SW480 (cell line): ENCODE measurements at places on chromosomes 4 and X.

- no peak for DNase-seq
Observed at GRCh38 chr4:101211146-101211553, 136.2 kb downstream of the PPP3CA start.

DNA sequence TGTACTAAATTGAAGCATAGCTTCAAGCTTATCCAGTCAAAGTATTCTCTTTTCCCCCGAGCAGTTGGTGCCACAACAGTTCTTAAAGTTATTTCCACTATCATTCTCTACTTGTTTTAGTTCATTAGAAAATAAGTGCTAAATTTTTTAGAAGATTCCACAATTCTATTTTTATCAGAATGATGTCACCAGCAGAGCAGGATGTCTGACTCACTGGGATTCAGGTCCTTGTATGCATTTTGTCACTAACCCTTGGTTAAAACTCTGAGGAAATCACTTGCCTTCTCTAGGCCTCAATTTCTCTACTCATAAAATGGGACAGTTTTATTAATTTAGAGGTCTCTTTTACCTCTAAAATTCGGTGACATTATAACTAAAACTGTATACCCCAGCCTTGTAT lies 3.4 kb downstream of the DDX53 start:
- DNase-seq = no peak

- DNase-seq = no peak
Observed at GRCh38 chr4:80448056-80448455, 112.5 kb downstream of the CFAP299 start.

DNA sequence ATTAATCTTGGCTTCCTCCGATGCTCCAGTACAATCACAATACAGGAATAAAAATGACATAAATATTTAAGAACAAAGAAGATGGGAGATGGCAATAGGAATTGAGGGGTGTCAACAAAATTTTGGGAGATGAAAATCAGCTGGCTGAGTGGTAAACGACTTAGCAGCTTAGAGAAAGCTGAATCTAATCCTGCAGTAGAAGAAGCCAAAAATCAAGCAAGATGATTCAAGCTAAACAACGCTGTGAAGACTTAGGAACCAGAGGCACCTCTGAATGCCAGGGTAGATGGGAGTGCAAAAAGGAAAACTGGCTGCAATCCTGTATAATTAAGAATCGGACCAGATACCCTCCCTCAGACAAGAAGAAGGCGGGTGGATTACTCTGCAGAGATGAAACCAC lies 215.2 kb downstream of the MGST2 start:
- DNase-seq = no peak

- peak; percentile 14 for DNase-seq
Observed at GRCh38 chr4:140238351-140239056, 84.5 kb upstream of the MAML3 start.

DNA sequence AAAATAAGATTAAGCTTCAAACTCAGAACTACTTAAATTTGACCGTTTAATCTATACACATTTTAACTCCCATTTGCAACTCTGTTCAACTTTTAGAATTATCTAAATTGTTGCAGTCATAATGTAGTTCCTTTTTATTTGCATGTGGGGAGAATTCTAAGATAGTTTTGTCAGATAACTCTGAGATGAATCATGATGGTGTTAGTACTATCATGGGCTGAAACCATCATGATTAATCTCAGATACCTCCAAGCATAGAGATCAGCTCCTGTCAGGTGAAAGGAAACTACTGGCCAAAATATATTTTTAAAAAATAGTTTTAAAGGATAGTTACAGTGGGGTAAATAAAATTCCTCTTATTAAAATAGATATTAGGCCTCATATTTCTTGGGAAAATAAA lies 39.0 kb downstream of the FBXO8 start:
- DNase-seq = no peak

- no peak for DNase-seq
Observed at GRCh38 chrX:66162331-66162822, 1.7 kb upstream of the HEPH start.

DNA sequence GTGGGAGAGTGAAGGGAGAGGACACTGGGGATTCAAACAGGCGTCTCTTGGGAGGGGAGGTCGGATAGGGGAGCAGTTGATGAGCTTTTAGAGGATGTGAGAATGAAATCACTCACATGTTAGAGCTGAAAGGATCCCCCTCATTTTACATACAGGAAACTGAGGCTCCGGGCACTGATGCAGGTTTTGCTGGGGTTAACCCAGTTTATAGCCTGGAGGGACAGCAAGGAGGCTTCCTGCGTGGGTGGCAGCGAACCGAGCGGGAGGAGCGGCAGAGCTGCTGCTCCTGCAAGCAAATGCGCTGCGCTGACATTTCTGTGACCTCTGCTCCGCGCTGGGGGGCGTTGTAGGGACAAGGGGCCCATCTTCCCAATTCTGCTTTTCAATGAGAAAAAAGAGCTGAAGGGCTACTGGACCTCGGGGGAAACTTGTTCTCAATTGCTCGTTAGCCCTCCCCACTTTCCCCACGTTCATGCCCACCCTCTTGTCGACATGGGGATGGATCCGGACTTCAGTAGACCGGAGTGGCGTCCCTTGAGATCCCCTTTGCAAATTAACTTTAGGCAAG lies 1.2 kb upstream of the NEUROG2 start:
- DNase-seq = no peak

GRCh38 chr4:145907390-145907789 lies 31.2 kb downstream of the ZNF827 start:
- no peak for DNase-seq

- no peak for DNase-seq
Observed at GRCh38 chr4:80006935-80007744, 65.9 kb downstream of the ANTXR2 start.

- DNase-seq = no peak
Observed at GRCh38 chr4:45554423-45554822, 569.4 kb downstream of the GABRG1 start.

GRCh38 chr4:173243321-173243720 lies 74.7 kb downstream of the GALNT7 start:
- no peak for DNase-seq

DNA sequence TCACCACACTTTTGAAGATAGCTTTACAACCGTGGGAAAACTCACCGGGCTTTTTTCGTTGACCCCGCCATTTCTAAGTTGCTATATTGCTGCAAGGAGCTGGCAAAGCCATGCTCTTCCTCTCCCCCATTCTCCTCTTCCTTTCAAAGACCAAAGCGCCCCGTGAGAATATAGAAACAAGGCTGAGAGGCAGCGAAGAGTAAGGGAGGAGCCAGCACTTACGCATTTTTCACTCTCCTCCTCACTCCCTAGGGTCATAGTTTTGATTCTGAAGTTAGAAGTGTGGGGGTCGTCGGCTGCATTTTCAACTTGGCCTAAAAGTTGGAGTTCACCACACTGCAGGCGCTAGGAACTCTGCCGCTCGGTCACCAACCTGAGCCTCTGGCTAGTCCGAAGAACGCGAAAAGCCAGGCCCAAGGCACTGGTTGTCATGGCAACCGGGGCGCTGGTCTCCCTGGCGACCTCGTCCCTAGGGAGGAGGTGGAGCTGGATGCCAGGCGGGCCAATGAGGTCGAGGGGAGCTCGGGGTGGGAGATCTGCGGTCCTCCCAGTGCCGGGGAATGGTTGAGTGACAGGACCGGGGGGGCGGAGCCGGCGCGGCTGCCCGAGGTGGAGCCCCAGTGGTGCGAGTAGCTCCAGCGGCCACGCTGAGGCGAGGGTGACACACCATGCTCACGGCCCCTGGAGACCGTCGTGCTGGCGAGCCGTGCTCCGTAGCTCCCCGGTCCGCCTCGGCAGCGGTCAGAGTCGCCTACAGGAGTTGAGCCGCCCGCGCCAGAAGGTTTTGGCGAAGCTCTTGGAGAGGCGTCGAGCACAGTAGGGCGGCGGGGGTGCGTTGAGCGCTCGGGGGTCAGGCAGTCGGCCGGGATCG lies at the start of gene PTPN13:
PTPN13 (plus strand) TSS at position 628 of the 871 bp plus-strand sequence. CDS start 40,942 bp downstream, outside the sequence.
- peak; percentile 93 for DNase-seq

DNA sequence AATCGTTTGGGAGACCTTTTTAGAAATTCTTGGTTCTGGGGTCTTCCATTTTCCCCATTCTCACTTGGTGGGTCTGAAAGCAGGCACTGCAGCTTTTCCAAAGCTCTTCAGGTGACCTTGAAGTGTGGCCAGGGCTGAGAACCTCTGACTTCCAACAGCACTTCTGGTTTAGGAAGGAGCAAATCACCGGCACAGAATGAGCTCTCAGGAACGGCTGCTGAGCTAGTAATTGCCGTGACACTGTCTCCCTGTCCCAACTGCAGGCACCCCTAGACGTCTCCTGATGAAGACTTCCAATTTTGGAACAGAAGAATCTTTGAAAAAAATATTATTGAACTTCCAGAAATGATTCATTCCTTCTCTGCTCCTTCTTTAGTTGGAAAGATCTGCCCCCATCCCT lies 31.3 kb downstream of the CD38 start:
- DNase-seq = no peak

DNA sequence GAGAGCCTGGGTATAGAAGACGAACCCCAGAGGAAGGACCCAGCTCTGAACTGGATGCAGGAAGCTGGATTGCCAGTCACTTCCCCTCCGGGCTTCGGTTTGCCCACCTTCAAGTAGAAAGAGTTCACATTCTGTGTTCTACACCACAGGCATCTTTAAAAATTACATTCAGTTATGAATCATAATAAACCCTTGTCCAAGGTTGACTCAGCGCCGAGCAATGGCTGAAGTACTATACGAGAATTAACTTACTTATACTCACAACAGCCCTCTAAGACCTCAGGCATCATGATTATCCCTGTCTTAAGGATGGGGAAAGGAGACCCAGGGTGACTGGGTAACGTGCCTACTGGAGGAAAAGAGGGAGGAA lies 72.5 kb downstream of the EVC2 start:
- DNase-seq = peak; percentile 66

DNA sequence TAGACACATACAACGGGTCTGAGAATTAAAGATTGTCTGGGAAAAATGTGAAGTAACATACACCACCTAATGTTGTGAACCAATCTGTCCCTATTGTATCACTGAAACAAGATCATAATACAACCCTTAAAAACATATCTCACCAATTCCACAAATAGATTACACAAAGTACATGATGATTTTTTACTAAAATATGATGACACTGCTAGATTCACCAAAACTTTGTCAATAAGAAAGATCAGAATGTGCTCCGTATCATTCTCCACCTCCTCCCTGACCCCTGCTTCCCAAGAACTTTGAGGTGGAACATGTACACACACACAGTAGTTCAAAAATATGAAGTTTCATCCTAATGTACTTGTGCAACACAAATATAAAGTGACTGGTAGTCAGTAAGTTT lies 862.0 kb downstream of the PCDH18 start:
- no peak for DNase-seq

DNA sequence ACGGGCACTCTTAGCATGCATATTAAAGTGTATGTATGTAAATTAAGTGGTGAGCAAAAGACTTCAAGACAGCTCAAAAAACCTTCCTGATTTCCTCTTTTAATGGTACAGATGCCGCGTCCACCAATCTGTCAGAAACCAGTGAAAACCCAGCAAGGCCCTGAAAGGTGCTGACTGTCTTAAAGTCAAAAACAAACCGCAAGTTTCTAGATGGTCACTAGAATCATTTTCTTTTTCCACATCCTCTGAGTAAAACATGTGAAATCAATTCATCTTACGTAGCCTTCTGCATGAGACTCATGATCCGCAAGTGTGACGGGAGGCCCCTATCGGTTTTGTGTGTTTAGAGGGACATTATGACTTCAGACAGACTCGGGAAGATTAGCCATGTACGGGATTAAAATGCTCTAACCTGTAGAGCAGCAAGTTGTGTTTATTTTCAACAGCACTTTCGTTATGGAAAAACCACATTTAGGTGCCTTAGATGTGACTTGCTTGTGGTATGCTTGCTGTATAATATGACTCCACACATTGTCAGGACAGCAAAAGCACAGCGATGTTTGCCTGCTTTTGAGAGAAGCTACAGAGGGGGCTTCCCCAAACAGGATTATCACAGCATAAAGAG lies 88.2 kb upstream of the STS start:
- DNase-seq = no peak

DNA sequence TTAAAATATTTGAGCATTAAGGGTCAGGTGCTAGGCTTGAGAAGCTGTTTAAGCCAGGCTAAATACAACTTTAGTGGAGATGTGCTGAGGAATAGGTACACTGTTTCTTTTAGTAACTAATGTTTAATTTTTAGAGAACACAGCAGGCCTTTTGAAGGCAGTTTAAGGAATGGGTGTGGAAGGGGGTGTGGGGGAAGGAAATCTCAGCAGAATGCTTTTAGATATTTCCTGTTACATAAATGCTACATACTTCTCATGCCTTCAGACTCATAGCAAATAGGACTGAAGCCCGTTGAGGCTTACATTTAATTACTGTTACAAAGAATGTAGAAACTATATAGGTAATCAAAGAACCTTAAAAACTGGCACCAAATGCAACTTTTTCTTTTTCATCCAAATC lies 66.3 kb downstream of the WWC2 start:
- no peak for DNase-seq

DNA sequence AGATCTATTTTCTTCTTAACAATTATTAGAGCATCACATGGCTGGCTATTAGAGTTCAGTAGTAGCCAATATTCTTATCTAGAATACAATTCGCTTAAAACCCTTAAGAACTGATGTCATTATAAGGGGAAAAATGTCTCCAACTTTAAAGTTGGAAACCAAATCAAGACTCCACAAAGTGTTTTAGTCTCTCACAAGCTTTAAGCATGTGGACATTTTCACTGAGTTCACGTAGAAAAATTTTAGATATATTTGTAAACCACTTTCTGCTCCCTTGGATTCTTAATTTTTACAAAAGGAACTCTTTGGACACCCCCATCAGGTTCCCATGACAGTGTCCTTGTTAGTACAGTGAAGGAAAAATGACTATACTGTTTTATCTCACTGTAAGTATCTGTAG lies 123.9 kb upstream of the NAP1L5 start:
- no peak for DNase-seq

GRCh38 chr4:125049711-125050110 lies 265.0 kb upstream of the FAT4 start:
- no peak for DNase-seq

GRCh38 chr4:45580334-45580733 lies 543.5 kb downstream of the GABRG1 start:
- DNase-seq = no peak

DNA sequence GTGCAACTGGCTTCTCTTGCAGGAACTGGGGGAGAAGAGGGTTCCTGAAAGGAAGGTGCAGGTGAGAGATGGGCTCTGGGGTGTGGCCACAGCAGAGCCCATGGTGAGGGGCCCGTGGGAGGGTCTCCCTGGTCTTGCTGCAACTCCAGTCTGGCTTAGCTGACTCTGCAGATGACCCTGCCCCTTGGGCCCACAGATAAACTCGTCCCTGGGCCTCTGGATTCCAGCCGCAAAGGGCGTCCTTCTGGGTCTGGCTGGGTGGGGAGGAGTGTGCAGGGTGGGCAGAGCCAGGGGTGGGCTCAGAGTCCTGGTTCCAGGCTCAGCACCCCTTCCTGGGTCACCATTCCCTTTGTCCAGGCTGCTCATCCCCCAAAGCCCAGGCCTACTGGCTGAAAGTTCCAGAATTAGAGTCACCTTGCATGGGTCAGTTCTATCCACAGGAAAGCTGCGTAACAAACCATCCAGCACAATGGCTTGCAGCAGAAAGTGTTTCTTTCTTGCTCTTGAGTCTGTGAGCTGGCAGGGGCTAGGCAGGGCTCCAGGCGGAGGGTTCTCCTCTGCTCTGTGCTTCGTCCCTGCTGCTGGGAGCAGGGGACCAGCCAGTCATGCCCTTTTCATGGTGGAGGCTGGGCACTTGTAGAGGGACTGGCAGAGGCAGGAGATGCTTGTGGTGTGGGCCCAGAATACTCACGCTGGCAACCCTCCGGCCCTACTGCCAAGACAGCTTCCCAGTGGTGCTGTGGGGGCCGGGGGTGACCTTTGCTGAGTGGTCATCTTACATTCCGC lies 43.5 kb upstream of the ADRA2C start:
- no peak for DNase-seq

- DNase-seq = no peak
Observed at GRCh38 chrX:26387906-26388305, 171.9 kb downstream of the MAGEB5 start.
